HT-29 (cell line): ENCODE measurements at places on chromosomes 12 and 14. TPM values are rescaled to one million over a fixed set of nuclear protein-coding genes. Genes with fewer than 3 reads are reported as not detected.
A peak's percentile ranks its signal among the peaks of the same experiment; 100 is the strongest.

The DAD1 gene
- total RNA-seq, result 111 and 124 TPM in 2 replicates

The CNTN1 gene
- total RNA-seq, result not detected in 2 replicates

The RPL10L gene
- total RNA-seq, result not detected in 2 replicates

The KRT5 gene
- total RNA-seq, result not detected in 2 replicates

DNA sequence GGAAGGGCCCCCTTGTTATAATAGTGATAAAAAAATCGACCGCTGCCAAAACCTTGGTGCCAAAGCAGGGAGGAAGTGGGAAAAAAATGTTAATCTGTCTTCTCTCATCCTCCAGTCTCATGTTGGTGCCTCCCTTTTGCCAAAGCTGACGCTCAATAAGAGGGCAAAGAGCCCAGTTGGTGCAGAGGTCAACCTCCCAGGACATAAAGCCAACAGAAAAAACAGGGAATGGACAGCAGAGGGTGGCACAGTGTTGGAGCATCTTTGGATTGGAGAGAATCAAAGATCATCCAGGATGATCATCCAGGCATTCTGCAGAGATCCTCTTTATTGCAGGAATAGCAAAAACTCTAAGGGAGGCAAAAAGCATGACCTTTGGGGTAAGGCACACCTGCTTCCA is 9.8 kb upstream of the TTC9 start:
- DNase-seq, result no peak

GRCh38 chr14:20327005-20327869 is 5.8 kb downstream of the CCNB1IP1 start:
- peak; percentile 71 for DNase-seq

DNA sequence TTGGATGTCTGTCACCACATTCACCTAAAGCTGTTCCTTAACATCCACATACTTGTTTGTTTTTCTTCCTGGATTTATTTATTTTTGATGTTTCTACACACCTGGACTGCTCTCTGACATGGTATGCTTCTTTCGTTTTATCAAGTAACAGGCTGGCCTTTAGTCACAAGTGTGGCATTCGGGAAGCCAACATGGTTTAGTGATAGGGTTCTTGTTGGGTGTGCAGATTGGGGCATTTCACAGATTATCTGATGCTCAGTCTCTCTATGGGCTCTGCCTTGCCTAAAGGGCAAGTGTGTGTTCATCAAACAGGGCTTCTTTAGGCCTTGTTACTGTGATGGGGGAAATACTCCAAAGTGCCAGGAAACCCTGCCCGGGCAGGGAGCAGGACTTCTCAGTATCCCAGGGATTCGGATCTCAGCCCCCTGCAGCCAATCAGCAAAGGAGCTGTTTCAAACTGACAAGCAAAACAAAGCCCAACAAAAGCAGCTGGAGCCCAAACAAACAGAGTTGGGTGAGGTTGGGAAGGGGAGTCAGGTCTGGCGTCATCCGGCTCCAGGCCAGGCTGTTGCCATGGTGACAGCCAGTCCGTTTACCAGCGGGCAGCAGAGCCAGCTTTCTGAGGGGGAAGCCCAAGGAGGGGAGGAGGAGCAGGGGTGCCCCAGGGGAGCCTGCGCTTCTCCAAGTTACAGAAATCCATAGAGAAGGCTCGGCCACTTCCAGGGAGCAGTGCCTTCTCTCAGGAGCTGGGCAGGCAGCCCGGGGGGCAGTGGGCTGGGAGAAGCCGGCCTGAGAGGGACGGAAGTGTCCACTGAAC is 31.9 kb downstream of the FOS start:
- DNase-seq, result no peak

DNA sequence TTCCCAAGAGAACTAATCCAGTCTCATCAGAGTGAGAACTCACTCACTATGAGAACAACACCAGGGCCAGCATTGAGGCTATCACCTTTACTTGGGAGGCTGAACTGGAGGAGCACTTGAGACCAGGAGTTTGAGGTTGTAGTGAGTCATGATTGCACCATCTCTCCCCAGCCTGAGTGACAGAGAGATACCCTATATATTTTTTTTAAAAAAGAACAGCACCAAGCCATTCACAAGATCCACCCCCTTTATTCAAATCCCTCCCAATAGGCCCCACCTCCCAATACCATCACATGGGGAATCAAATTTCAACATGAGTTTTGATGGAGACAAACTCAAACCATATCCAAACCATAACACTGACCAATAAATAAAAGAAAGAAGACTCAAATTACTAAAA is 3.7 kb upstream of the TMX1 start:
- no peak for DNase-seq

- no peak for DNase-seq
Measured at GRCh38 chr12:120757226-120757742, 31.7 kb downstream of the ACADS start.
